Stimulated activated CD4-positive, alpha-beta T cell treated with anti-CD3 and anti-CD28 coated beads, Interleukin-12 subunit alpha, Interleukin-12 subunit beta, amount 100 ng/mL, for 48 hours (primary cell): ENCODE measurements at places on chromosomes 7 and 10.

GRCh38 chr10:75497997-75498883 is 66.8 kb downstream of the LRMDA start:
- no peak for DNase-seq

DNA sequence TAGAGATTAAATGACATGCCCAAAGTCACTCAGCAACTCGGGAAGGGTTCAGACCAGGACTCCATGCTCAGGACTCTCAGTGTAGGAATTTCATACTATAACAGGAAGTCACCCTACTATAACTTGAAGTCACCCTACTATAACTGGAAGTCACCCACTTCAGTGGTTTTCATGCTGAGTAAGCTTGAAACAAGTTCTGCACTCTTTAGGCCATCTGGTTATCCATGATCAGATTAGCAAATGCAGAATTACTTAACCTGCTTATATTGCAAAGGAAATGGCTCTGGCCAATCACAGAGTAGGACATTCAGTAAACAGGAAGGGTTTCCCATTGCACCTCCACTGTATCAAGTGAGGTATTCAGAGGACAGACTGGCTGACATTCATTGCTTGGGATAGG is 1240.4 kb downstream of the GATA3 start:
- DNase-seq: no peak

- no peak for DNase-seq
Measured at GRCh38 chr10:3757638-3758490, 27.1 kb downstream of the KLF6 start.

GRCh38 chr10:128573986-128574385 is 447.8 kb upstream of the MKI67 start:
- DNase-seq: no peak

GRCh38 chr7:127393368-127394058 is 1.0 kb upstream of the ZNF800 start:
- no peak for DNase-seq

DNA sequence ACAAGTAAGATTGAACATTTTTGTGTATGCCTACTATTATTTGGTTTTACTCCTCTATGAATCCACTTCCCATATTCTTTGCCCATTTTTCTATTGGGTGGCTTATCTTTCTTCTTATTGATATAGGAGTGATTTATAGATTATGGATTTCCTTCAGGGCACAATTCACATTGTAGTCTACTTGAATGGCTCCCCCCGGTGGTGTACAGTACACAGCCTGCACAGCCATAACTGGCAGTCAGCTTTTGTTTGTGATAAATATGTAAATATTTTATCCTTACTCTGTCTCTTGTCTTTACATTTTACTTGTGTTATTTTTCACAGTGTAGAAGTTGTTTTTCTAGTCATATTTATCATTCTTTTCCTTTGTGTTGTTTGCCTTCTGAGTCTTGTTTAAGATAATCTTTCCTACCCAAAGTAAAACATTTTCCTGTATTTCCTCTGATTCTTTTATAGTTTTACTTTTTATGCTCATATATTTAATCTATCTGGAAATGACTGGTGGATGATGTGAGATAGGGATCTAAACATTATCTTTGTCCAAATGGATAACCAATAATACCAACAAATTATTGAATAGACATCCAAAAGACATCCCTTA is 23.9 kb upstream of the CALD1 start:
- peak; percentile 38 for DNase-seq

- no peak for DNase-seq
Measured at GRCh38 chr7:24757353-24758275, at the start of gene GSDME. GSDME (minus strand) TSS chr7:24757464; CDS start chr7:24749774, 7,690 bp downstream.

DNA sequence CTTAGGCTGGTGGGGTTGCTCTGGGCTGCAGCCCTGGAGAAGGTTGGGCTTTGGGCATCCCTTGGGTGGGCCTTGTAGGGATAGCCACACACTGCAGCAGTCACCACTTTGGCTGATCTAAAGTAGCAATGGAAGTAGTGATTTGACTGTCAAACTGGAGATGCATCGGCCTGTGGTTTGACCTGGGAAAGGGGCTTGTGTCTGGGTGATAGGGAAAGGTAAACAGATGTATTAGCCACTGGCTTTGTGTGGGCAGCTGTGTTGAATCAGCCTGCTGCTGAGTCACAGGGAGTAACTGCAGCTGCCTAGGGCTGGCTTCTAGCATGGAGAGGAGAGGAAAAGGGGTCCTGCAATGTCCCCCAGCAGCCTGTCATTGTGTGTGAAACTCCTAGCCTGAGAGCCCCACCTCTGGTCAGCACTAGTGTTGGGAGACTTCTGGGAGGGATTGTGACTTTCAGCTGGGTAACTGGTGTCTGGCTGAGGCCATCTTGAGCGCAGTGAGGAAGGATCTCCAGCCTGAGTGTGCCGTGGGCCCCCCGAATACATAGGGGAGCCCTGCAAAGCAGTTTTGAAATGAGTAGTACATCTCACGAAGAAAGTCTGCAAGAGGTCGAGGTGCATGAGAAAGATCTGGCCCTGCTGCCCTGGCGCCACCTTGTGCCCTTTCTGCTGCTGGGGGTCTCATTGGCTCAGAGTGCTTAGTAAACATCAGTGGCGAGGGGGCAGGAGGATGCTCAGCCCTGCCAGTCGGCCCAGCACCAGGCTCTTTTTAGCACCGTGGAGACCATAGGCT is 117.3 kb downstream of the FANK1 start:
- DNase-seq: no peak
